ENCODE measurements at places on chromosomes 12 and 14. TPM values are rescaled to one million over a fixed set of nuclear protein-coding genes. Genes with fewer than 3 reads are reported as not detected.

GRCh38 chr12:52215587-52216031 lies 17.4 kb upstream of the KRT7 start:
- DNase-seq = no peak

DNA sequence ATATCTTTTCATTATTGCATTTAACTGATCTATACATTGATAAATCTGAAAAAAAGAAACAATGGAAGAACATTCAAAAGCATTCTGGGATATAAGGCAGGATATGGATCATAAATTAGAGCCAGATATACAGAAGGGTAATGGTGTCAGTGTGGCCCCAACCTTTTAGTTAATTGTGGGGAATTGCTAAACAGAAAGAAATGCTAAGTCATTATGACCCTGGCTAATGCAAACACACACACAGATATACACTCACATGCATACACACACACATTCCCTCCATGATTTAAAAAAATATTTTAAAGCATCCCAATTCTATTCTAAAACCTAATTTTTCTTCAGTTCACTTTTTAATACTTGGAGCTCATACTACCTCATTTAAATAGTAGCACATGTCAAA lies 404.5 kb downstream of the BCAT1 start:
- no peak for DNase-seq

- DNase-seq = no peak
Observed at GRCh38 chr14:30257946-30258661, 300.9 kb upstream of the G2E3 start.

GRCh38 chr14:93977790-93978581 lies 1.6 kb upstream of the ASB2 start:
- DNase-seq = no peak

DNA sequence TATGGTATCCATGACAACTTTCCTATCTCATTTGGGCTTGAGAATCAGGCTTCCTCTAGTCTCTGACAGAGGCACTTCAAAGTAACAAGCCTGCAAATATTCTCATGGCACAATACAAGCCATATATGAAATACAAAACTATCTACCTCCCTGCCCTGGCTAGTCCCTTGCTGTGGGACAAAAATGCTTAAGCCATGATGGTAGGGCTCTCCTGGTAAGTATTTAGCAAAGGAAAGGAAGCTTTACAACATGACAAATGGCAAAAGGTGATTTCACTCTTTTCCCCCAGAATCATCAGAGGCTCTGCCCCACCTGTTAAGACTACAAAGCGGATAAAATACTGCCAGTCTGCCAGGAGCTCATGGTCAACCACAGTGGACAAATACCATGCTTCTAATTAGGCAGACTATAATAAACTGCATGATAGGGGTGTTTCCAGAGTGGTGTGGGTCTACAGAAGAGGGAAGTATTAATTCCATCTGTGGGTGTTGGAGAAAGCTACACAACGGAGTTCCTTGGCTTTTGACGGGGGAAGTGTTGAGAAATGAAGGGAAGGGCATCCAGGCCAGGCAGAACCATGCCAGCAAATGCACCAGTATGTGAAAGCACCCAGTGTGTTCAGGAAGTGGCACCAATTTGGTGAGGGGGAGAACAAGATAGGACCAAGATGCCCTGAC lies 92.9 kb downstream of the SPTSSA start:
- no peak for DNase-seq

- DNase-seq = no peak
Observed at GRCh38 chr12:11580125-11580751, 69.2 kb upstream of the ETV6 start.

GRCh38 chr14:35532783-35533356 lies 1.1 kb upstream of the INSM2 start:
- no peak for DNase-seq

GRCh38 chr14:70642303-70643235 lies 853 bp downstream of the TTC9 start:
- DNase-seq = peak; percentile 12

GRCh38 chr12:114996382-114996781 lies 312.4 kb upstream of the TBX3 start:
- DNase-seq = no peak

DNA sequence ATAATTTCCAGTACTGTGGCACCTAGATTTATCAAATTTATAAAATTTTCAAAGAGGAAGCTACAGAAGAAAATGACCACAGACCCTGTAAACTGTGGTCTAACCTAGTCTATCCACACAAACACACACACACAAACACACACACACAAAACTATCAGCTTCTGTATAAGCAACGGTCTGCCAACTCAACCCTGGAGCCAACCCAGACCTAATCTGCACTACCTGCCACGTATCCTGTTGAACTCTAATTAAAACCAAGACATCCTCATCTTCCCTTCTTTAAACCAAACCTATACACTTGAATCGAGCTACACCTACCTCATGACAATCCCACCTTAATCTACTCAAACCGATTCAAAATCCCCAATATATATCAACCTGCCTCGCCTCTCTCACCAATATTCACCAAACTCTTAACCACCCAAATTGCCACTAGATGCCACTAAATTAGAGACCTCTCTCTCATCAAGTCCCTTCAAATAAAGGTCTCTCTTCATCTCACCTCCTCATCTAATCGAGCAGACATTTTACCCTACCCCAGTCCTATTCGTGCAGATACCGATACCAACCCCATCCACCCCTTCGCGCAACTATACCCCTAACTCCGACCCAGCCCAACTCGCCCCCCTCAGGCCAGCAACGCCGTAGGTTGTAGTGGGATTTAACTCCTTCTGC lies 808 bp downstream of the ACIN1 start:
- no peak for DNase-seq

GRCh38 chr14:24915958-24916595 lies 133.9 kb downstream of the STXBP6 start:
- DNase-seq = no peak

- DNase-seq = no peak
Observed at GRCh38 chr12:113339540-113339939, 4.6 kb upstream of the SLC8B1 start.

- no peak for DNase-seq
Observed at GRCh38 chr12:58479401-58479800, 440.9 kb downstream of the LRIG3 start.

DNA sequence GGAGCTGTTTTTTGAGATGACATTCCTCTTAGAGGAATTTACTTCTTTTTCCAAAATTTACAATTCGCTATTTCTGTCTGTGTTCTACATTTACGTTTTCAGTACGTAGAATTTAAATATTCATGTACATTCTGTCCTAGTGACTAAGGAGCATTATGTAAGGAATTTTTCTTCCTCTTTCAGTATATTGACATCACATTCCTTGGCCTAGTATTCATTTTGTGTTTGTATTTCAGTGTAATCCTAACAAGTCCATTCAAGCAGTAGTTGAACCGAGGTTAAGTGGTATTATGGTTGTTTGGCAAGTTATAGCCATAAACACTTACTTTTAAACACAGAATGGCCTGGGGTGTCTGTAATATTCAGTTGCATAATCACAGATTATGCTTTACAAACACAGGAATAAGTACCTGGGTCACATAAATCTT lies 465.2 kb downstream of the PCNX1 start:
- DNase-seq = no peak

DNA sequence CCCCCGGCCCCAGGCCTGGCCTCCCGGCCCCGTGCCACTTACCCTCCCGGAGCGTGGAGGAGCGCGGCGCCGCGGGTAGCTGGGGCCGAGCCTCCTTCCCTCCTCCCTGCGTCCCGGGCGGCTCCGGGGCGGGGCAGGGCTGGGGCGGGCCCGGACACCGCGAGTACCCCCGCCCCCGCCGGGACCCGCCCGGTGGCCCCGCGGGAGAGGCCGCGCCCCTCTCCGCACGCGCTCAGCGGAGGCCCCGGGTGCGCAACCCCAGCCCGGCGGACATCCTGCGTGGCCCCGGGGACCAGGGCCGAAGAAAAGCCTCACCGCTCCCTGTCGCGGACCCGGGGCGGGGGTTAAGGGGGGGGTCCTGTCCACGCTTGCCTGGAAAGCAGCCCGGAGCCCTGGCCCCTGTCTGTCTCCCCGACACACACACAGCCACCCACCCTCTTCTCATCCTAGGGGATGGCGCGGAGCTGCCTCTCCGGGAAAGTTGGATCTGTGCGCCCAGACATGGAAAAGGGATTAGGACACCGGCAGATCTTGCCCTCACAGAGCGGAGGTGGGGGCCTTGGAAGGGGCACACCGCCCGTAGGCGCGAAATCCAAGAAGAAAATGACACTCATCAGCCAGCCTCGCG lies at the start of gene SYNE3:
Gene SYNE3 (minus strand): TSS at position 97 of the 628 bp plus-strand sequence. CDS start 40,829 bp downstream, outside the sequence.
- DNase-seq = no peak

GRCh38 chr14:85281921-85282320 lies 248.0 kb upstream of the FLRT2 start:
- DNase-seq = no peak

DNA sequence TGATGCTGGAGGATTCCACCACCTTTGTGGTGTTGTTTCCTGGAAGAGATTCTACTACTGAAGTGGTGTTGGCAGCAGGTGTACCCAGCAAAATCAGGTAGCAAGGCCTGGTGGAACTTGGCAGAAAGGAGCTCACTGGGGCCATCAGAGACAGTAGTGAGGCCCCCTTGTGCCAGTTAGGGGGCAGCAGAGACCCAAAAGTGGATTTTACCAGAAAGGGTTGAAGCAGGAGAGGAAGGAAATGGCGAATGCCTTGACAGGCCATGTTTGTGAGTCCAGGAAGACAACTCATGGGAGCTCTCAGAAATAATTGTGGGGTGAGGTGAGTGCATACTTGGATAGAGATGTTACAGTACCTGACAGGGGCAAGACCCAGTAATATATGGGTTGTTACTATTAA lies 137.7 kb upstream of the FGD4 start:
- no peak for DNase-seq

- DNase-seq = no peak
Observed at GRCh38 chr14:57295239-57295638, 26.5 kb downstream of the AP5M1 start.

The GPD1 gene
- total RNA-seq = 15.9 TPM

The RFX4 gene
- total RNA-seq = 44.0 TPM

The TMEM179 gene
- total RNA-seq = 84.4 TPM

The OR11H12 gene
- total RNA-seq = not detected
